ENCODE measurements at places on chromosomes 11 and 22.

- DNase-seq = no peak
Measured at GRCh38 chr11:72856065-72856464, 41.9 kb downstream of the ATG16L2 start.

DNA sequence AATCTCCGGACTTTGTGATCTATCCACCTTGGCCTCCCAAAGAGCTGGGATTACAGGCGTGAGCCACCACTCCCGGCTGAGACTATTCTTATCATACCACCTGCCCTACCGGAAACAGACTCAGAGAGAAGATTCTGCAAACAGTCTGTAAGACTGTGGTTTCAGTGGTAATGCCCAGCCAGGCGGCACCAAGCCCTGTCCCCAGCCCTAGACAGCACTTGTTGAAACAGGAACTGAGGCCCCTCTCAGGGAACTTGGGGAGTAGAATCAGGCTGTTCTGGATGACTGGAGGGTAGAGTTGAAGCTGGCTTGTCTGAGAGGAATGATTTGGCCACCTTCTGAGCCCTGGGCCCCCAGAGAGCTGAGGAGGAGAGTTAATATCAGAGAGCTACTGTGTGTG, 1.3 kb upstream of the INSC start:
- DNase-seq = no peak

DNA sequence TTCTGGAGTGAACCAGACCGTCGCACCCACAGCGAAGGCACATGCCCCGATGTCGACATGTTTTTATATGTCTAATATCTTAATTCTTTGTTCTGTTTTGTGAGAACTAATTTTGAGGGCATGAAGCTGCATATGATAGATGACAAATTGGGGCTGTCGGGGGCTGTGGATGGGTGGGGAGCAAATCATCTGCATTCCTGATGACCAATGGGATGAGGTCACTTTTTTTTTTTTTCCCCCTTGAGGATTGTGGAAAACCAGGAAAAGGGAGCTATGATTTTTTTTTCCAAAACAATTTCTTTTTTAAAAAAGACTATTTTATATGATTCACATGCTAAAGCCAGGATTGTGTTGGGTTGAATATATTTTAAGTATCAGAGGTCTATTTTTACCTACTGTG, 49.2 kb upstream of the OR4B1 start:
- DNase-seq = no peak

- DNase-seq = no peak
Measured at GRCh38 chr11:120869097-120869496, 154.8 kb upstream of the TBCEL start.

- DNase-seq = peak; percentile 50
Measured at GRCh38 chr11:12110201-12110713, at the start of gene MICAL2. MICAL2 (plus strand) TSS chr11:12110590; CDS start chr11:12162156, 51,566 bp downstream.

- DNase-seq = no peak
Measured at GRCh38 chr11:68303083-68303482, 9.3 kb upstream of the LRP5 start.

GRCh38 chr11:2348986-2349385, 28.1 kb upstream of the CD81 start:
- no peak for DNase-seq

- no peak for DNase-seq
Measured at GRCh38 chr22:27352426-27352825, 449.1 kb downstream of the MN1 start.

GRCh38 chr22:39132281-39132680, 20.2 kb downstream of the CBX7 start:
- no peak for DNase-seq

- DNase-seq = no peak
Measured at GRCh38 chr11:27303903-27304302, 59.1 kb downstream of the CCDC34 start.

DNA sequence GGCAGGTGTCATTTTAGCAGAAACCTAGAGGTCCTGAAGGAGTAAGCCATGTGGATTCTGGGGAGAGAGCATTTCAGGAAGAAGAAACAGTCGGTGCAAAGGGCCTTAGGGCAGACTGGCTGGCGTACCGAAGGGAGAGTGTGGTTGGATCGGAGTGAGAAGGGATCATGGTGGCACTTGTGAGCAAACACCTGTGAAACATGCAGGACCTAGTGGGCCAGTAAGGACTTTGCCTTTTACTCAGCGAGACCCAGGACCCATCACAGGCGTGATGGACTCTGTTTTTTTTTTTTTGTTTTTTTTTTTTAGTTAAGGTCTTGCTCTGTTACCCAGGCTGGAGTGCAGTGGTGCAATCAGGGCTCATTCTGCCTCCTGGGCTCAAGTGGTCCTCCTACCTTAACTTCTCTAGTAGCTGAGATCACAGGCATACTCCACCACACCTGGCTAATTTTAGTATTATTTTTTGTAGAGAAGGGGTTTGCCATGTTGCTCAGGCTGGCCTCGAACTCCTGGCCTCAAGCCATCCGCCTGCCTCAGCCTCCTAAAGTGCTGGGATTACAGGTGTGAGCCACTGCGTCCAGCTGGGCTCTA, 3.5 kb upstream of the TSGA10IP start:
- no peak for DNase-seq

DNA sequence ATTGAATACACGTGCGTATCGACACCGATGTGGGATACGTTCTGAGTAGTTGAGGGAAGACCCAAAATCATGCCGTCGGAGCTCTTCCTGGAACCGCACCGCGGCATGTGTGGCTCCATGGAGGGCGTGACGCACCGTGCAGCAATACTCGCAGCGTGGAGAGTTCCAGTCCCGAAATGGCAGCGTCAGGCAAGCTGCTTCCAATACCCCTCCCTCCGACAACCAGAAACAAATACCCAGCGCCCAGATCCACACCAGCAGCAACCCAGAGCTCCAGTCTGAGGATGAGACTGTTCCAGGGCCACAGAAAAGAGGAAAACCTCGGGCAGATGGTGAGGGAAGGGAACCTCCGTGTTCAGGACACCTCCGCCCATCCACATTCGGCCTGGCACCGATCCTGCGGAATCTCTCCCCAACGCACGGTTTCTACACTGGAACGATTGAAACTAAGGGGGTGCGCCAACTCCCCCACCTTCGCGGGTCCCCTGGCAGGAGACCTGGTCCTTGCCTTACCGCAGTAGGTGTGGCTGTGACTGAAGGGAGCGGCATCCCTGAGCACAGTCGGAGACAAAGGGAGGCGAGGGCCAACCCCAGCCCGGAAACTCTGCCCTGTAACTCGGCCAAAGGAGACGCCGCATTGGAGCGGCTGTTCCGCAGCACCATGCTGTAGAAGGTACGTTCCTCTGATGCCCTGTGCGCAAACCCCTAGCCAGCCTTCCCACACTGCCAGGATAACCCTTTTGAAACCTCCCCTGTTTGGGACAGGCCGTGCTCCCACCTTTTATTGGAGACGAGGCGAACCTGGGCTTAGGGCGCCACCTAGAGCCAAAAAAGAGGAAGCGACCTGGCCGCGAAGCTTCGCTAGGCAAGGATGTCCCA, 28.2 kb downstream of the DBX1 start:
- DNase-seq = no peak

GRCh38 chr22:44422746-44423380, 75.2 kb downstream of the RTL6 start:
- DNase-seq = no peak

GRCh38 chr22:17376950-17377349, 7.7 kb downstream of the CECR2 start:
- no peak for DNase-seq

GRCh38 chr11:62676698-62677097, 2.2 kb downstream of the UBXN1 start:
- DNase-seq = no peak

DNA sequence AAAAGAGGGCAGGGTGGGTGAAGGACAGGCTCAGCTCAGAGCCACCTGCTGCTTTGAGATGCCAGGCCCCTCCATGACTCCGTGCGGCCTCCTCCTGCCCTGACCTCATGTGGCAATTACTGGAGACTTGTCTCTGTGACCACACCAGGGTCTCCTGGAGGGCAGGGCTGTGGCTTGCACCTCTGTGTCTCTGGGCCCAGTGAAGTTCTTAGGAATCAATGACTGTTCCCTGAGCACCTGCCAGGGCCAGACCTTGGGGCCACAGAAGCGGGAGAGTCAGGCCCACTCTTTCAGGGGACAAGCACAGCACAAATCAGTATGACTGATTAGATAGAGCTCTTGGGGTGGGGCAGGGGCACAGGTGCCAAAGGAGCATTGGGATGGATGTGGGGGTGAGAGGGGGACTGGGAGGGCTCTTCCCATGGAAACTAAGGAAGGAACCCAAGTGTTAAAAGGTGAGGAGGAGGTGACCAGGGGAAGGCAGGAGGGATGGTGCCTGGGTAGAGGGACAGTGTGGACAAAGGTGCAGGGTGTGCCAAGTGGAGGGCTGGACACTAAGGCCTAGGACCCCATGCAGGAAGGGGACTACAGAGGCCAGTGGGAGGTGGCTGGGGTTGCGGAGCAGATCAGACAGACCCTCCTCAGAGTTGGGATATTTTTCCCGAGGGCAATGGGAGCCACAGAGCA, 77.3 kb upstream of the SHISAL1 start:
- DNase-seq = no peak

GRCh38 chr22:38754751-38755154, 1.0 kb downstream of the SUN2 start:
- DNase-seq = no peak

- no peak for DNase-seq
Measured at GRCh38 chr22:35308480-35309021, 8.9 kb downstream of the TOM1 start.

- no peak for DNase-seq
Measured at GRCh38 chr11:68792400-68792966, 41.2 kb upstream of the TESMIN start.

DNA sequence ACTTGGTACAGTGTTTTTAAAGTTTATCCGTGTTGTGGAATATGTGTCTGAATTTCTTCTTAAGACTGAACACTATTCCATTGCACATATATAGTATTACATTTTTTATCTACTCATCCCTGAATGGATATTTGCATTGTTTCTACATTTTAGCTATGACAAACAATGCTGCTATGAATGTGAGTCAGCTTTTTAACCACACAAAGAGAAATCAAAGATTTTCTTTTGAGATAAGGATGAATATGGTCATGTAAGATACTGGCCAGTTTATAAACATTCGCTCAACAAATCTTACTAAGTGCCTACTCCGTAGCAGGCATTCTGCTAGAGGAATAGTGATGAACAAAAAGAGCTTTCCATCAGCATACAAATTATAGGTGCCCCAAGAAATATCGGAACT, 16.5 kb upstream of the OR9G4 start:
- DNase-seq = no peak

DNA sequence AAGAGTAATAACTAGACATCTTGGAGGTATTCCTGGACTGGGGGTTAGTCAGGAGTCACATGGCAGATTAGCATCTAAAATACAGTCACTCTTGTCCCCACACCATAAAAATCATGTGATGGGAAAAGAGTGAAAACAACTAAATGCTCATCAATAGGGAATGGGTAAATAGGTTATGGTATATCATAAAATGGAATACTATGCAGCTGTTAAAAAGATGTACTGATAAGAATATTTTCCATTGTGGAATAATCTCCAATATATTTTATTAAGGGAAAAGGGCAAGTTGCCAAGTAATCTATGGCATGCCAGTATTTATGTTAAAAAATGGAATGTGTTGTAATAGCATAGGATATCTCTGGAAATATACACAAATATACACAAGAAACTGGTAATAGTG, 6.6 kb upstream of the PIK3C2A start:
- DNase-seq = no peak

GRCh38 chr22:44380756-44381486, 68.2 kb upstream of the SHISAL1 start:
- DNase-seq = no peak
